ENCODE measurements at places on chromosomes 1 and 21.
A peak's percentile ranks its signal among the peaks of the same experiment; 100 is the strongest.

GRCh38 chr1:37647281-37647680 is 12.6 kb upstream of the RSPO1 start:
- DNase-seq: no peak
- H3K27ac ChIP-seq: no peak overlapping the region
- H3K4me1 ChIP-seq: no peaks in the 10 kb centered on the region
- no peak overlapping the region for H3K4me3 ChIP-seq
- no peaks in the 10 kb centered on the region for H3K36me3 ChIP-seq
- H3K27me3 ChIP-seq: peaks cover 97% of the 10 kb centered on the region

- H3K27me3 ChIP-seq: no peaks in the 10 kb centered on the region
- DNase-seq: peak; percentile 87
- peak overlapping the region; percentile 72 for H3K27ac ChIP-seq
- H3K4me3 ChIP-seq: peak overlapping the region; percentile 95
- peaks cover 18% of the 10 kb centered on the region for H3K4me1 ChIP-seq
These were observed 539 bp downstream of the CGN start for GRCh38 chr1:151511636-151512215.

- H3K4me1 ChIP-seq: no peaks in the 10 kb centered on the region
- DNase-seq: no peak
- no peaks in the 10 kb centered on the region for H3K27me3 ChIP-seq
- no peak overlapping the region for H3K27ac ChIP-seq
These were observed 12.4 kb upstream of the RCAN3 start for GRCh38 chr1:24490101-24490781.

DNA sequence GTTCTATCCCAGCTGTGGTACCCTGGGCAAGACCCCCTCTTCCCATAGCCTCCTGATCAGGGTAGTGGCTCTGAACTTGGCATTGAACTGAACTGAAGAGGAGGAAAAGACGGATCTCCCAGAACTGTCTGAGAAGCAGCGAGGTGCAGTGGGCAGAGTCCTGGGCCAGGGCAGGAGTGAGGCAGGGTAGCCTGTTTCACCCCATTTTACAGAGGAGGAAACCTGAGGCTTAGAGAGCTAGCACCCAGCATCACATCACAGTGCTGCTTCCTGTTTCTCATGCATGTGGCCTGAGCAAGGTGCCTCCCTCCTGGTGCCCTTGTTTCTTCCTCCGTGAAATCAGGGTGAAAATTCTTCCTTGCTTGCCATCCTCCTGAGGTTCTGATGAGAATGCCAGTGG is 17.1 kb downstream of the ZNF362 start:
- no peak overlapping the region for H3K27ac ChIP-seq
- no peaks in the 10 kb centered on the region for H3K27me3 ChIP-seq
- no peak overlapping the region for H3K4me3 ChIP-seq
- H3K36me3 ChIP-seq: peaks cover 27% of the 10 kb centered on the region

- no peak overlapping the region for H3K27ac ChIP-seq
- H3K4me1 ChIP-seq: no peaks in the 10 kb centered on the region
- H3K4me3 ChIP-seq: no peak overlapping the region
- DNase-seq: no peak
- peaks cover 2% of the 10 kb centered on the region for H3K36me3 ChIP-seq
- H3K27me3 ChIP-seq: no peaks in the 10 kb centered on the region
These were observed 74.0 kb downstream of the KIF14 start for GRCh38 chr1:200546577-200546976.

GRCh38 chr1:211352985-211353515 is 26.4 kb downstream of the TRAF5 start:
- H3K36me3 ChIP-seq: peaks cover 63% of the 10 kb centered on the region
- H3K4me1 ChIP-seq: no peaks in the 10 kb centered on the region
- no peaks in the 10 kb centered on the region for H3K27me3 ChIP-seq
- DNase-seq: peak; percentile 84
- no peak overlapping the region for H3K4me3 ChIP-seq

- H3K36me3 ChIP-seq: no peaks in the 10 kb centered on the region
- no peak overlapping the region for H3K4me3 ChIP-seq
- peaks cover 37% of the 10 kb centered on the region for H3K27me3 ChIP-seq
- H3K27ac ChIP-seq: no peak overlapping the region
These were observed 62.5 kb downstream of the NDUFS5 start for GRCh38 chr1:39088658-39089057.

- no peaks in the 10 kb centered on the region for H3K36me3 ChIP-seq
- DNase-seq: no peak
- peaks cover 6% of the 10 kb centered on the region for H3K27me3 ChIP-seq
- no peaks in the 10 kb centered on the region for H3K4me1 ChIP-seq
These were observed 40.0 kb upstream of the DPH5 start for GRCh38 chr1:101065575-101065974.
